ENCODE measurements at places on chromosomes 7 and 10.
A peak's percentile ranks its signal among the peaks of the same experiment; 100 is the strongest.

GRCh38 chr10:127774766-127775559 lies 38.0 kb downstream of the FOXI2 start:
- H3K4me1 ChIP-seq = no peaks in the 10 kb centered on the region
- no peak for DNase-seq
- no peak overlapping the region for H3K4me3 ChIP-seq
- no peak overlapping the region for H3K27ac ChIP-seq
- H3K27me3 ChIP-seq = peaks cover 15% of the 10 kb centered on the region

DNA sequence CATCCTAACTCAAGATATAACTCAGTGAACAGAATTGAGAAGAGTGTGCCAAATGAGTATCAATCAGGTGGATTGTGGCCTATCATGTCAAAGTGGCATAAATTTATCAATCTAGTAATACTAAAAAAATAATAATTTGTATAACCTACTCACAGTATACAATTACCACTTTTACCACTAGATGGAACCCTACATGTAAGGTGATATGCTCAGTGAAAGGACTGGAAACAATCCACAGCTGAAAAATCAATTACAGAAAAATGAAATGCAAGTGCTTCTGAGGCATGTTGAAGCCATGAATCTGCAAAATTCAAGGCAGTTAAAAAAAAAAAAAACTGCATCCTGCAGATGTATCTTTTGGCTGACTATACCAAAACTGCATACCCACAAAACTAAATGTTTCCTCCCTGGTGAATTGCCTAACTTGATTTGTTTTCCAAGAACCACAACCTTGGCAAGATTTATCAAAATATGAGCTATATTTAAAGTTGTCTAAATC lies 13.9 kb downstream of the ARHGAP19 start:
- DNase-seq = no peak
- no peak overlapping the region for H3K4me3 ChIP-seq
- no peak overlapping the region for H3K27ac ChIP-seq

GRCh38 chr7:100894860-100895700 lies 608 bp downstream of the ACHE start:
- peaks cover 27% of the 10 kb centered on the region for H3K4me1 ChIP-seq
- peaks cover 40% of the 10 kb centered on the region for H3K27me3 ChIP-seq
- peak; percentile 30 for DNase-seq
- no peak overlapping the region for H3K27ac ChIP-seq
- H3K4me3 ChIP-seq = peak overlapping the region; percentile 52

DNA sequence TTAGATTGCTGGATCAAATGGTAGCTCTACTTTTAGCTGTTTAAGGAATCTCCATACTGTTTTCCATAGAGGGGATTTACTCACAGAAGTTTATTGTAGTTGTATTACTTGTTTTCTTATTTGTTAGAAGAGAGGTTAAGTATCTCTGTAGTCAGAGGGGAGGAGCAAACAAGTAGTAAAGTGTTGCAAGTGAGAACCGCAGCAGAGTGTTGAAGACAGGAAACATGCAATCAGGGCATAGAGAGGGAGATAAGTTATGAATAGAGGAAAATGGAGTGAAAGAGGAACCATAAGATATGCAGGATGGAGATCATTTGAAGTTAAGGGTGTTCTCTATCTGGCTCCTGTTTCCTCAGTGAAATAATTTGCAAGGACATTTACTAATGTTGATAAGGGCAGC lies 331.4 kb upstream of the TMEM229A start:
- H3K27me3 ChIP-seq = no peaks in the 10 kb centered on the region
- H3K27ac ChIP-seq = no peak overlapping the region
- H3K36me3 ChIP-seq = no peaks in the 10 kb centered on the region
- H3K4me1 ChIP-seq = no peaks in the 10 kb centered on the region
- H3K4me3 ChIP-seq = no peak overlapping the region

DNA sequence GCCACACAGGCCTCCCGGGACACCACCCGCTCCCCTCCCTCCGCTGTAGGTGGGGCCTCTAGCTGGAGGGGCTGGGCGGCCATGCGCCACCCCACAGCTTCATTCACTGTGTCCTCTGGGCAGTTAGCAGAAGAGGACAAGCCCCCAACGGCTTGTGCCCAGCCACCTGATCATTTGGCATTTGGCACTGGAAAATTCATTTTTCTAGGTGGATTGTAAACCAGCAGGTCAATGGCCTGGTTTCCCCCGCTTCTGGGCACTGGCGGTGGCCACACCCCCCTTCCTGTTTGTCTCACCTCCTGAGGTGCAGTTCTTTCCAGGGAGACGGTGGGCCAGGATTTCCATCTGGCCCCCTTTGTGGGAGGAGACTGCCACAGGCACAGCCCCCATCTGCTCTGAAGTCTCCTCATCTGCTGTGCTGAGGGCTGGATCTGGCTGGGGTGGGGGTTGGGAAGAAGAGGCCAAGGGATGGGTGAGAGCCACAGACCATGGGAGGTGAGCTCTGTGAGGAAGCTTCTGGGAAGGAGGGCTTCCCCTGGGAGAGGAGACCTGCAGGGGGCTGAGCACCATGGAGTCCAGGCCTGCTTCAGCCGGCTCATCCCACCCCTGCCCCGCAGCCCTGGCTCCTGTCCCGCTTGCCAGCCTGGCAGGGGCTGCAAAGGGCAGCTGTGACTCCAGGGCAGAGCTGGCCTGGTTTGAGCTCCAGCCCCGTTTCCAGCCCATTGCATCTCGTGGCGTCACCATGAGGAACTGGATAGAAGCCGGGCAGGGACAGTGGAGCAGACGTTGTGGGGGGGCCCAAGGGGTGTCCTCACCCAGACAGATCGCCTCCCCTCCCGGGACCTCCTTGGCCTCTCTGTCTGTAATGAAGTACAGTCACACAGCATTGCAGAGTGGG lies 40.1 kb upstream of the SLC29A3 start:
- peaks cover 4% of the 10 kb centered on the region for H3K27me3 ChIP-seq
- peaks cover 3% of the 10 kb centered on the region for H3K36me3 ChIP-seq
- peaks cover 12% of the 10 kb centered on the region for H3K4me1 ChIP-seq
- no peak overlapping the region for H3K4me3 ChIP-seq
- no peak for DNase-seq

- H3K36me3 ChIP-seq = peaks cover 2% of the 10 kb centered on the region
- no peak overlapping the region for H3K27ac ChIP-seq
- H3K4me3 ChIP-seq = no peak overlapping the region
- no peaks in the 10 kb centered on the region for H3K27me3 ChIP-seq
- H3K4me1 ChIP-seq = no peaks in the 10 kb centered on the region
- no peak for DNase-seq
Observed at GRCh38 chr10:121772884-121773283, 154.9 kb downstream of the ATE1 start.

DNA sequence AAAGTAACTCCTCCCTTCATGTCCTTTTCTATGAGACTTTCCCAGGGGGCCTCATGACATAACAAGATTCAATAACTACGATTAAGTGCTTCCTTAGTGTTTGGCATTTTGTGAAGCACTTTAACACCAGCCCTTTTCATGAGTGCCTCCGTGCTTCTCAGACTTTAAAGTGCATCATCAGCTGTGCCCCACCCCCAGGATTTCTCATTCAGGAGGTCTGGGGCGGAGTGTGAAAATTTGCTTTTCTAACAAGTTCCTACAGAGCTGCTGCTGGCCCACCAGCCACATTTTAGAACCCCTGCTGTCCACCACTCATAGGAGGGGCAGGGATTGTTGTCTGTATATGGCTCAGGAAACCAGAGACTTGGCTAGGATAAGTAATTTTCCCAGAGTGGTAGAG lies 445.3 kb downstream of the LRMDA start:
- no peaks in the 10 kb centered on the region for H3K36me3 ChIP-seq
- H3K4me3 ChIP-seq = no peak overlapping the region
- no peaks in the 10 kb centered on the region for H3K4me1 ChIP-seq
- DNase-seq = no peak
- peaks cover 16% of the 10 kb centered on the region for H3K27me3 ChIP-seq

DNA sequence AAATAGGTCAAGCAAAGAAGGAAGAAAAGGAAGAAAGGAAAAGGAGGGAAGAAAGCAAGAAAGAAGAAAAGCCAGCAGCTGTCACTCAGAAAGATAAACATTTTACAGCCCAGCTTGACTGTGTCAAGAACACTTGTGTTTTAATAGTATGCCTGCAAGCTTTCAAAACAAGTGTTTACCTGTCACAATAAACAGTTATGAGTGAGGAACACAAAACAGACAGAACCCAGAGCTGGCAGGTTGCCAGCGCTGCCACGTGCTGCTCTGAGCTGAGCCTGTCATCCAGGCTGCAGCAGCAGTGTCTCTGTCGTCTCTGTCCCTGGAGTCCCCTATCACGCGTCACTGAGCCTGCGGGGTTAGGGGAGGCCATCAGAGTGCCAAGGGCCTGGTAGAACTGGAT lies 827.6 kb upstream of the AUTS2 start:
- H3K27me3 ChIP-seq = no peaks in the 10 kb centered on the region
- H3K4me3 ChIP-seq = no peak overlapping the region
- H3K4me1 ChIP-seq = no peaks in the 10 kb centered on the region
- DNase-seq = no peak
- H3K27ac ChIP-seq = no peak overlapping the region
- H3K36me3 ChIP-seq = peaks cover 2% of the 10 kb centered on the region

- peak overlapping the region; percentile 94 for H3K4me3 ChIP-seq
- peak overlapping the region; percentile 94 for H3K27ac ChIP-seq
- peaks cover 19% of the 10 kb centered on the region for H3K4me1 ChIP-seq
- no peak for DNase-seq
Observed at GRCh38 chr7:158863611-158864506, 7.5 kb downstream of the DYNC2I1 start.
